Subcutaneous preadipocyte (primary cell): ENCODE measurements at places on chromosomes 6 and 20. TPM values are rescaled to one million over a fixed set of nuclear protein-coding genes. Genes with fewer than 3 reads are reported as not detected.

SOX4 gene
- total RNA-seq, result 3.7 and 5.9 TPM in 2 replicates

NFS1 gene
- total RNA-seq, result 36.0 and 45.2 TPM in 2 replicates

LPA gene
- not detected in 2 replicates for total RNA-seq

RWDD2A gene
- total RNA-seq, result 1.5 and 2.2 TPM in 2 replicates

KCNQ5 gene
- 0.37 and 1.2 TPM in 2 replicates for total RNA-seq

NUS1 gene
- 18.0 and 19.7 TPM in 2 replicates for total RNA-seq

AVP gene
- not detected in 2 replicates for total RNA-seq

RAD21L1 gene
- total RNA-seq, result not detected in 2 replicates

FOXC1 gene
- total RNA-seq, result 2.3 and 2.6 TPM in 2 replicates

CDSN gene
- total RNA-seq, result not detected in 2 replicates

SLC17A3 gene
- total RNA-seq, result not detected in 2 replicates

SLC13A3 gene
- total RNA-seq, result 2.5 and 4.4 TPM in 2 replicates

CLDN20 gene
- not detected in 2 replicates for total RNA-seq

UST gene
- total RNA-seq, result 16.2 and 19.5 TPM in 2 replicates

PRL gene
- not detected in 2 replicates for total RNA-seq

DHX16 gene
- 22.8 and 27.8 TPM in 2 replicates for total RNA-seq

RAET1G gene
- total RNA-seq, result 1.4 and 2.6 TPM in 2 replicates

ADGRG6 gene
- total RNA-seq, result 0.37 and 0.59 TPM in 2 replicates

NKX2-4 gene
- not detected in 2 replicates for total RNA-seq

CALHM4 gene
- not detected in 2 replicates for total RNA-seq

SIGLEC1 gene
- total RNA-seq, result not detected in 2 replicates

OOEP gene
- total RNA-seq, result not detected in 2 replicates

TGM2 gene
- 2.9 and 5.3 TPM in 2 replicates for total RNA-seq

SLA2 gene
- not detected in 2 replicates for total RNA-seq

SPAG4 gene
- 6.5 and 12.1 TPM in 2 replicates for total RNA-seq

MICB gene
- 10.7 and 11.1 TPM in 2 replicates for total RNA-seq

PDE7B gene
- total RNA-seq, result 7.2 and 25.4 TPM in 2 replicates

IMPG1 gene
- total RNA-seq, result not detected in 2 replicates

TRIM40 gene
- total RNA-seq, result not detected in 2 replicates

LY6G6D gene
- not detected in 2 replicates for total RNA-seq

TRIM31 gene
- not detected in 2 replicates for total RNA-seq

TAGAP gene
- total RNA-seq, result not detected in 2 replicates

NKX2-2 gene
- 0.20 TPM in 1 of 2 replicates, not detected in the other for total RNA-seq

THBD gene
- total RNA-seq, result 7.3 and 15.1 TPM in 2 replicates

RNF182 gene
- total RNA-seq, result 1.8 and 5.5 TPM in 2 replicates

KHDC3L gene
- total RNA-seq, result not detected in 2 replicates

FILIP1 gene
- total RNA-seq, result under 0.01 and 0.37 TPM in 2 replicates

GPSM3 gene
- 1.1 and 1.4 TPM in 2 replicates for total RNA-seq

GINS1 gene
- 8.1 and 17.0 TPM in 2 replicates for total RNA-seq

SNX3 gene
- total RNA-seq, result 115 and 157 TPM in 2 replicates

DACT2 gene
- total RNA-seq, result not detected in 2 replicates

MAS1 gene
- not detected in 2 replicates for total RNA-seq

ANKEF1 gene
- 1.1 and 1.4 TPM in 2 replicates for total RNA-seq
